ENCODE measurements at places on chromosomes 3 and 15. TPM values are rescaled to one million over a fixed set of nuclear protein-coding genes. Genes with fewer than 3 reads are reported as not detected.

Gene RAD51
- 4.8 TPM for total RNA-seq

Gene GOLGA6L4
- total RNA-seq = 2.1 TPM

Gene CYP8B1
- total RNA-seq = not detected

Gene SLC9C1
- 0.20 TPM for total RNA-seq

Gene PPP1R14D
- total RNA-seq = 0.47 TPM

DNA sequence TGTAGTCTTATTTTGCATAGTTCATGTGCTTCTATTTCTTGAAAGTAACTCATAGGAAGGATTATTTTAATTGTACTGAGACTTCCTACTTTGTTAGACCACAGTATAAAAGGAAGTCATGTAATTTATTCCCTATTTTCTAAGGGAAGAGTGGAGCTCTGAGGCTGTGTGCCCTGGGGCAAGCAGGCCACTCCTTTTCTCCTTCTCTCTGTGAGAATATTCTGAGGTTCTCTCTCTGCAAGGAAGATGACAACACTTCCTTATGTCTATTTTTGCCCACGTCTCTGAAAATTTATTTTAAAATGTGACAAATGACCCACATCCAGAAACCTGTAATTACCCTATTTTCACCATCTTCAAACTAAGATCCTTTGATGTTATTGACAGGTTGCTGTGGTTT is 11.0 kb downstream of the KCTD6 start:
- DNase-seq = no peak
- H3K4me3 ChIP-seq = no peak overlapping the region
- peaks cover 23% of the 10 kb centered on the region for H3K36me3 ChIP-seq
- H3K27ac ChIP-seq = no peak overlapping the region
- H3K4me1 ChIP-seq = no peaks in the 10 kb centered on the region
- H3K27me3 ChIP-seq = no peaks in the 10 kb centered on the region

DNA sequence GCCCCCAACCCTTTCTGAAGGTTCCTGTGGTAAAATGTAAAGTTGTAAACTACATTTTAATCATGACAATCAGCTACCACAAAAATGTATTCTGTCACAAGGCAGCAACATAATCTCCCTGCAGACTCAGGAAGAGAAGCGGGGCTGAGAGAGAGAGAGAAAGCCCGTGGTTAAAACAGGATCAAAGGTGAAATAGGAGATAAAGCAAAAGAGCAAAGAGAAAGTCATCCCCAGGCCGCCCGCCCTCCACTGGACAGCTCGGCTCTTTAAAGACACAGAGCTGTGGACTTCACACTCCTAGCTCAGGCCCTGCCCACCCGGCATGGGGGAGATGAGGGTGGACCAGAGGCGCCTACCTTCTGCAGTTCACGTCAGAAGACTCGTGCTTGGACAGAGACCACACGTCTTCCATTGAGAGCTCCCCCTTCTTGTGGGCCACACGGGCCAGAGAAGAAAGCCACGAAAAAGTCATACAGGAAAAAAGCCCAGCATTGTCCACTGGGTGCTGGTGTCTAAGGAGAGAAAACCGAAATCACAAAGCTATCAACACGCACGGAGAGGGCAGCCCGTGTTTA is 29.4 kb downstream of the ABCC5 start:
- H3K4me1 ChIP-seq = no peaks in the 10 kb centered on the region
- no peaks in the 10 kb centered on the region for H3K36me3 ChIP-seq
- H3K27me3 ChIP-seq = no peaks in the 10 kb centered on the region
- H3K27ac ChIP-seq = no peak overlapping the region
- H3K4me3 ChIP-seq = no peak overlapping the region

- peaks cover 25% of the 10 kb centered on the region for H3K4me1 ChIP-seq
- H3K27me3 ChIP-seq = no peaks in the 10 kb centered on the region
- H3K27ac ChIP-seq = no peak overlapping the region
Measured at GRCh38 chr3:191353022-191353777, 22.9 kb upstream of the UTS2B start.

DNA sequence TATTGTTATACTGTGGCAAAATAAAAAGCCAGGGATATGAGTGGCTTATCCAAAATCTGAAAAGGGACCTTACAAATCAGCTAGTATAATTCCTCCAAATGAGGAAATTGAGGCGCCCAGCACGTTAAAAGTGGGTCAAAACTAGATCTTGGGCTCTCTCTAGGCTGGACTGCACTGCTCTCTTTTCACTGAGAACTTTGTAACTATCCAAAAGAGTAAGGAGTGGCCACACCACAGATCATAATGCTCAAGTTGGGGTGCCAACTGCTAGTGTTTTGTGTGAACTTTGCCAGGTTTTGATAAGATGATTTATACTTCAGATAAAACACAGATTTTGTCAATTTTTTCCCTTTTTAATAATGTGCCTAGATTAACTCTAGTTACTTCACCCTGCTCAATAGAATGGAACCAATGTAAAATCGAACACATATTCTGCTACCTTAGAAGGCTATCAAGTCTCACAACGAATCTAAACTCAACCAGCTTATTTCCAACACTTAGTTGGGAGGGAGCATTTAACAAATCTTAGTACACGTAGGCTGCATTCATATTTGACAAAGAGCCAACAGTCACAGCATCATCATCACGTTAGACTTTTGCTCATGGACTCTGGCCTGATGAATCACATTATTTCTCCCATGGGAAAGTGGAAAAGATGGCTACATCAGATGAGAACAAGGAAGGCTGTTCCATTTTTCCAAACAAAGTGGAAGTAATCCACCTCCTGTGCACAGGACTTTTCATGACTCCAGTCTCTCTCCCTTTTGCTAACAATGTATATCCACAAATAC is 64.4 kb downstream of the ABI3BP start:
- no peaks in the 10 kb centered on the region for H3K36me3 ChIP-seq
- no peak overlapping the region for H3K4me3 ChIP-seq
- no peaks in the 10 kb centered on the region for H3K27me3 ChIP-seq
- H3K27ac ChIP-seq = no peak overlapping the region
- no peak for DNase-seq
- no peaks in the 10 kb centered on the region for H3K4me1 ChIP-seq

- DNase-seq = no peak
- H3K27ac ChIP-seq = no peak overlapping the region
- H3K4me3 ChIP-seq = no peak overlapping the region
- no peaks in the 10 kb centered on the region for H3K36me3 ChIP-seq
Measured at GRCh38 chr15:77846360-77846759, 213.6 kb upstream of the LINGO1 start.
